ENCODE measurements at places on chromosomes 4 and X. TPM values are rescaled to one million over a fixed set of nuclear protein-coding genes. Genes with fewer than 3 reads are reported as not detected.

Gene SH3TC1
- 54.9 TPM for total RNA-seq

Gene TLL1
- total RNA-seq: not detected

Gene HTRA3
- total RNA-seq: not detected

Gene USP38
- 39.5 TPM for total RNA-seq

Gene SMC1A
- total RNA-seq: 60.4 TPM

- no peaks in the 10 kb centered on the region for H3K4me1 ChIP-seq
- H3K27ac ChIP-seq: no peak overlapping the region
- H3K36me3 ChIP-seq: no peaks in the 10 kb centered on the region
- H3K27me3 ChIP-seq: no peaks in the 10 kb centered on the region
- no peak overlapping the region for H3K4me3 ChIP-seq
Measured at GRCh38 chrX:116198235-116198634, 27.7 kb downstream of the AGTR2 start.

GRCh38 chr4:75698162-75698962 lies 25.2 kb upstream of the G3BP2 start:
- no peak overlapping the region for H3K4me3 ChIP-seq
- DNase-seq: peak; percentile 56
- H3K36me3 ChIP-seq: no peaks in the 10 kb centered on the region
- H3K27me3 ChIP-seq: no peaks in the 10 kb centered on the region

GRCh38 chr4:128528793-128529553 lies 241.4 kb upstream of the PGRMC2 start:
- H3K4me3 ChIP-seq: no peak overlapping the region
- H3K27me3 ChIP-seq: no peaks in the 10 kb centered on the region
- no peak for DNase-seq
- H3K4me1 ChIP-seq: no peaks in the 10 kb centered on the region
- no peaks in the 10 kb centered on the region for H3K36me3 ChIP-seq
- H3K27ac ChIP-seq: no peak overlapping the region

DNA sequence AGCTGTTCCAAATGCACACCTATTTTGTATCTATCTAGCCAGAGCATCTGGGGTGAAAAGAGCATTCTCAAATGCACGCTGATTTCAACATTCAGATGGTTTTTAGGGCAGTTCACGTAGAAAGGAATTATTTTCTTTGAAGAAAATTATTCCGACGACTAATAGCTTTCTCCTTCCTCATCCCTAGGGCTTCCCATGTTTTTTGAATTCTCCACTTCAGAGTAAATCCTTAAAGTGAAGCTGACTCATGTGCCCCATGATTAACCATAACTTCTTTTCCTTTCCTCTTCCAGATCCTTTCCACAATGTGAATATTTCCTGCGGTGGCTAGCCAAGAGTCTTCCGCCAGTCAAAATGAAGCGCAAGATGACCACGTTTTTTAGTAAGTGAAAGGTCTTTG lies 86.7 kb upstream of the PDHA1 start:
- H3K27ac ChIP-seq: no peak overlapping the region
- H3K4me1 ChIP-seq: no peaks in the 10 kb centered on the region
- H3K4me3 ChIP-seq: no peak overlapping the region
- no peaks in the 10 kb centered on the region for H3K27me3 ChIP-seq

GRCh38 chr4:78569306-78569821 lies 17.8 kb downstream of the ANXA3 start:
- H3K36me3 ChIP-seq: no peaks in the 10 kb centered on the region
- H3K27ac ChIP-seq: no peak overlapping the region
- no peaks in the 10 kb centered on the region for H3K27me3 ChIP-seq
- H3K4me1 ChIP-seq: no peaks in the 10 kb centered on the region
- no peak overlapping the region for H3K4me3 ChIP-seq

DNA sequence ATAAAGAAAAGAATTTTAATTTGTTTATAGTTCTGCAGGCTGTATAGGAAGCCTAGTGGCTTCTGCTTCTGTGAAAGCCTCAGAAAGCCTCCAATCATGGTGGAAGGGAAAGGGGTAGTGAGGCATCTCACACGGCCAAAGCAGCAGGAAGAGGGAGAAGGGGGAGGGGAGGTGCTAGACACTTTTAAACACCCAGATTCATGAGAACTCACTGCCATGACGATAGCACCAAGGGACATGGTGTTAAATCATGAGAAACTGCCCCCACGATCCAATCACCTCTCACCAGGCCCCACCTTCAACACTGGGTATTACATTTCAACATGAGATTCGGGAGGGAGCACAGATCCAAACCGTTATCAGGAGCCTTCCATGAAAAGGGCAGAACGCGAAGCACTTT lies 18.1 kb downstream of the SMIM31 start:
- no peak overlapping the region for H3K4me3 ChIP-seq
- H3K4me1 ChIP-seq: no peaks in the 10 kb centered on the region
- no peaks in the 10 kb centered on the region for H3K36me3 ChIP-seq
- no peaks in the 10 kb centered on the region for H3K27me3 ChIP-seq

DNA sequence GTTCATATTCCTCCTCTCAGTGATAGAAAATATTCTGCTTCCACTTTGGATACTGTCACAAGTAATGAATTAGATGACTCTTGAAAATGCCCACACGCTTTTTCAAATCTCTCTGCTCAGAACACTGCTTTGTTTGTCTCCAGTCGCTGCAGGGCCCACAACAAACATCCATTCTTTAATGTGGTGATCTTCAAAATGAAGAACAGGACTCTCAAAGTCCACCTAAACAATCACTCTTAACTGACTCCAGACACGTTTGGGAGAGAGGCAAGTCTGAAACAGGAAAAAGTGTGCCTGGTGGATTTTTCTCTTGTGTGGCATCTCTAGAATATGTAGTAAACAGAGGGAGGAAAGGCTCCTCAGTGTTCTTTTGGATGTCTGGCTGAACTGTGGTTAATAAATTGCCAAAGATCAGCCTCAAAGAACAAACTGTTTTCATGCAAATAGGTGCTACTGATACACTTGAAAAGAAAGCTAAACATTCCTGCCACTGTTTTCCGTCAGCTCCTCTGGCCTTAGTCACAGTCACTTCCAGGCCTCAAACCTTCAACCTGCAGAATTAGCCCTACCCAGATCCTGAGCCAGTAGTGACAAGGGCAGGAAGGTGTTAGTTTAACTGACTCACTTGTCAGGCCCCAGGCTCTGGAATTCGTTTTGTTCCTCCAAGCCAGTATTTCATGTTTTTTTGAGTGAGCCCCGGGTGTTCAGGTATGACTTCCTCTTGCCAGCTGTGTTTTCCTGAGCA lies 259.6 kb upstream of the GPC4 start:
- DNase-seq: no peak
- no peaks in the 10 kb centered on the region for H3K36me3 ChIP-seq
- H3K4me3 ChIP-seq: no peak overlapping the region
- no peaks in the 10 kb centered on the region for H3K4me1 ChIP-seq
- H3K27me3 ChIP-seq: no peaks in the 10 kb centered on the region
- no peak overlapping the region for H3K27ac ChIP-seq

DNA sequence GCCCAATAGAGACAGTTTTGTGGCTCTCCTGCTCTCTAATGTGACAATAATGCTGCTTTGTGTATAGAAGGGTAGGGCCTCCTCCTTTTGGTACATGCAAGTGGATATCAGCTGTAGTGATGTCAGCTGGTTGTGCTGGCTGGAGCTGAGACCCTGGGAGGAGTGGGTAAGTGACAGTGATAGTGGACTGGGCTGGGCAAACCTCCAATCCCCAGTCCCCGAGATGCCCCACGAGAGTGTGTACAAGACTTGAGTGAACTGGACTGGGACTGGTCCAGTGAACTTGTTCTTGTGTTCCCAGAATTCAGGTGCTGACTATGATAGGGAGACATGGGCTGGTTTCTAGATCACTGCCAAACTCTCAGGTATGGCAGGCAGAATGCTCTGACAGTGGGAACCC lies 583.6 kb upstream of the PCDH10 start:
- DNase-seq: no peak
- no peak overlapping the region for H3K4me3 ChIP-seq
- no peak overlapping the region for H3K27ac ChIP-seq
- H3K36me3 ChIP-seq: no peaks in the 10 kb centered on the region
- H3K4me1 ChIP-seq: no peaks in the 10 kb centered on the region
- H3K27me3 ChIP-seq: no peaks in the 10 kb centered on the region

DNA sequence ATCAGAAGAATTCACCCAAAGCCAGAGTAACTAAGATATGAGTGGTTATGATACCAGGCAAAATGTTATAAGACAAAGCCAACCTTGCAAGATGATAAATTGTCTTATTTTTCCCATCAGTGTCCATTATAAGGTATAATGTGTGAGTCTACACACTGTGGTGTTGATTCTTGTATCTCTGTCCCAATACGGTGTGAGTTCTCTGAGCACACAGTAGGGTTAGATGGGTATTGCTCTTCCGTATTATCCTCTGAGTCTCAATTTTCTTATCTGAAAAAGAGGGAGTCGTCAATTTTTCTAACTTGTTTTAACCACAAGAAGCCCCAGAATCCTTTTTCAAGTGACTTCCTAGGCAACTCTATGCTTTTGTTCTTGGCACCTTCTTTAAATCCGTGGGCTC lies 69.9 kb downstream of the HMGB2 start:
- H3K4me3 ChIP-seq: no peak overlapping the region
- H3K4me1 ChIP-seq: peaks cover 10% of the 10 kb centered on the region
- no peaks in the 10 kb centered on the region for H3K36me3 ChIP-seq
- H3K27me3 ChIP-seq: no peaks in the 10 kb centered on the region
- no peak for DNase-seq
- H3K27ac ChIP-seq: no peak overlapping the region

DNA sequence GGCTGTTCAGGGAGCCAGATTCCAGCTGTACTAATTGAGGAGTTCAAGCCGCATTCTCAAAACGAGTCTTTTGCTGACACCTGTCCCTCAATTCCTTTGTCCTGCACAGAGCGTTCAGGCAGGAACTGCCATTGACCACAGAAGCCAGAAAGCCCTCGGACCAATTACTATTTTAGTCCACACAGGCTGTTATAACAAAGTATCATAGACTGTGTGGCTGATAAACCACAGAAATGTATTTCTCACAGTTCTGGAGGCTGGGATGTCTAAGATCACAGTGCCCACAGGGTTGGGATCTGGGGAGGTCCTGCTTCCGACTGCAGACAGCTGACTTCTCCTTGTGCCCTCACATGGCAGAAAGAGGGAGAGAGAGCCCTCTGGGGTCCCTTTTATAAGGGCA lies 119.8 kb upstream of the ATP6AP2 start:
- H3K4me3 ChIP-seq: no peak overlapping the region
- no peaks in the 10 kb centered on the region for H3K27me3 ChIP-seq
- H3K27ac ChIP-seq: no peak overlapping the region
- DNase-seq: no peak

DNA sequence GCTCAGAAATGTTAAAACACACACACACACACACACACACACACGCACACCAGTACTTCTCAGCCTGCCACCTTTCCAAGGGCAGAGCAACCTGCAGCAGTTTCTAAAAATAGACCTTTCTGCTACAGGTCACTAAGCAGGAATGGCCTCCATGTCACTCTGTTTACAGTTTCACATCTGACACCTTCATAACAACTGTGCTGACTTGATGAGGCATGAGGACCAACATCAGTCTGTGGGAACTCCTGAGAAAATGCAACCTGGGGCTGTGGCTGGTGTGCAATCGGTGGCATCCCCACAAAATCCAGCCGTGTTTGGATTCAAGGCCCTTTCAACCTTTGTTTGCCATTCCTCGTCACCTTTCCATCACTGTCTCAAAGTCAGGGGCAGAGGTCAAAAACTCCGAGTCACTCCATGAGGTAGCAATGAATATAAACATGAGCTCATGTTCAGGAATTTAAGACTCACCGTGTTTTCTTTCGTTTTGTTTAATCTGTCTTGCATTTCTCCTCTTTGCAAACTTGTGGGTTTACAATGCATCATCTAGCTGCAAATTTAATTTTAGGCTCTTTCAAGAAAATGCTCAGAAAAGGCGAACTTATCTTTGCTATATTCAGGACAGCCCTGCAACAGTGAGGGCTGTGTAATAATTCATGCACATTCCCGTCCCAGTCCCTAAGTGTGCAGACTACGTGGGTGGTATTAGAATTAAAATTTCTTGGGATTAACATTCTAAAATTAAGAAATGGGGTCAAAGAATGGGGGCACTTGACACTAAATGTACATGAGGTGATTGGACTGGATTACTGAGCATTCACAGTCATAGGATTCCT lies 135.3 kb downstream of the SHROOM3 start:
- no peaks in the 10 kb centered on the region for H3K27me3 ChIP-seq
- H3K36me3 ChIP-seq: no peaks in the 10 kb centered on the region
- no peak overlapping the region for H3K4me3 ChIP-seq

- H3K36me3 ChIP-seq: no peaks in the 10 kb centered on the region
- peaks cover 3% of the 10 kb centered on the region for H3K27me3 ChIP-seq
- H3K4me3 ChIP-seq: no peak overlapping the region
Measured at GRCh38 chr4:47788126-47788525, 49.7 kb downstream of the CORIN start.

GRCh38 chr4:48022192-48022799 lies 5.7 kb downstream of the NIPAL1 start:
- H3K4me3 ChIP-seq: no peak overlapping the region
- DNase-seq: no peak
- H3K27me3 ChIP-seq: no peaks in the 10 kb centered on the region

GRCh38 chr4:7171191-7171900 lies 21.0 kb upstream of the SORCS2 start:
- no peaks in the 10 kb centered on the region for H3K27me3 ChIP-seq
- H3K4me3 ChIP-seq: no peak overlapping the region
- DNase-seq: no peak
- H3K36me3 ChIP-seq: no peaks in the 10 kb centered on the region

GRCh38 chrX:23246001-23246400 lies 88.6 kb upstream of the PTCHD1 start:
- no peaks in the 10 kb centered on the region for H3K27me3 ChIP-seq
- no peak for DNase-seq
- H3K36me3 ChIP-seq: no peaks in the 10 kb centered on the region
- no peak overlapping the region for H3K27ac ChIP-seq

DNA sequence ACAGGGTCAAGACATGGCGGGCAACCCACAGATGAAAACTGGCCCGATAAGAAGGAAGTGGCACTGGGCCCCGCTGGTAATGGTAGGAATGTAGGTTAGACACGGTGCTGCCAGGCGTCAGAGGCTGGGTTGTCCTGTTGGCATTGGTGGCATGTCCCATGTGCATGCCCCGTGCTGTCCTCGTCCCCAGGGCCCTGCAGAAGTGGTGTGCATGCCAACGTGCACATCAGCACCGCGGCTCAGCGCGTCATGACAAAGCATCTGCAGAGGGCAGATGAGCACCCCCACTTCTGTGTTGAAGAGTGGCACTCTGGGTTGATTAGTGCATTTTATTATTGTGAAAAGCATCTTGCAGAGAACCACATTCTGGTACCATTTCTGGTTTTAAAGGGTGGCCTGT lies 35.6 kb downstream of the NELFA start:
- no peaks in the 10 kb centered on the region for H3K4me1 ChIP-seq
- H3K27ac ChIP-seq: no peak overlapping the region
- peaks cover 28% of the 10 kb centered on the region for H3K36me3 ChIP-seq
- no peak overlapping the region for H3K4me3 ChIP-seq
- no peak for DNase-seq

- no peak overlapping the region for H3K4me3 ChIP-seq
- DNase-seq: no peak
- H3K36me3 ChIP-seq: no peaks in the 10 kb centered on the region
- no peaks in the 10 kb centered on the region for H3K27me3 ChIP-seq
Measured at GRCh38 chrX:38770152-38770551, 31.1 kb upstream of the MID1IP1 start.
